Stimulated activated CD8-positive, alpha-beta memory T cell treated with anti-CD3 and anti-CD28 coated beads, Interleukin-4, amount 100 ng/mL, for 24 hours (primary cell): ENCODE measurements at places on chromosomes 2 and 18.

DNA sequence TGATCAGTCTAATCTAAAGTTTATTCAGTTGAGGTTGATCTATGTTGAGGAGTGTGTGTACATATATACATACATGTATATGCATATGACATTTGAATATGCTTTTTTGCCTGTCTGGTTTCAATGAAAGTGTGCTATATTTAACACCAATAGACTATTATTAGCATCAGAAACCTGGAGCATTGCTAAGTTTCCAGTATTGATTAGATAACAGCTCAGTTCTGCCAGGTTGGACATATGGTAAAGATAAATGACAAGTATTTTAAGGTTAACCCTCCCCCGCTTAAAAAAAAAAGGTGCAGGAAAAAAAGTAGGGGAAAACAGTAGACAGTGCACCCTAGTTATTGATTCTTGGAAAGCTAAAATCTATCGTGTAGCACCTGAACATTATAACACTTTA lies 19.4 kb downstream of the CREB1 start:
- no peak for DNase-seq

DNA sequence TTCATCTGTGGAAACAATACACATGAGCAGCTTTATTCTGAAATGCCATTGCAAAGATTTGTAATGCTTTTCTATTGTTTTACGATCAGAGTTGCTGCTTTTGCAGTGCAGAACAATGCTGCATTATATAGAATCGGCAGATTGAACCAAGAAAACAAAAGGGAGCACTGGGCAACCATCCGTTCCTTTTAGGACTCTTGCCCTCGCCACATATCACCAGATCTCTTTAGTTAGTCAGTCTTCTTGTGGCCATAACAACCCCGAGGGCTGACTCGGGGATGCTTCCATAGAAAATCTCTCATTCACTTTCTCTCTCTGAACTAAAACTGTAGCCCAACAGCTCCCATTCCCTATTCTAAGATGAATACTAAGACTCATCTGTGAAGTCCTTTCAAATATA lies 340.4 kb downstream of the NRXN1 start:
- DNase-seq: no peak

DNA sequence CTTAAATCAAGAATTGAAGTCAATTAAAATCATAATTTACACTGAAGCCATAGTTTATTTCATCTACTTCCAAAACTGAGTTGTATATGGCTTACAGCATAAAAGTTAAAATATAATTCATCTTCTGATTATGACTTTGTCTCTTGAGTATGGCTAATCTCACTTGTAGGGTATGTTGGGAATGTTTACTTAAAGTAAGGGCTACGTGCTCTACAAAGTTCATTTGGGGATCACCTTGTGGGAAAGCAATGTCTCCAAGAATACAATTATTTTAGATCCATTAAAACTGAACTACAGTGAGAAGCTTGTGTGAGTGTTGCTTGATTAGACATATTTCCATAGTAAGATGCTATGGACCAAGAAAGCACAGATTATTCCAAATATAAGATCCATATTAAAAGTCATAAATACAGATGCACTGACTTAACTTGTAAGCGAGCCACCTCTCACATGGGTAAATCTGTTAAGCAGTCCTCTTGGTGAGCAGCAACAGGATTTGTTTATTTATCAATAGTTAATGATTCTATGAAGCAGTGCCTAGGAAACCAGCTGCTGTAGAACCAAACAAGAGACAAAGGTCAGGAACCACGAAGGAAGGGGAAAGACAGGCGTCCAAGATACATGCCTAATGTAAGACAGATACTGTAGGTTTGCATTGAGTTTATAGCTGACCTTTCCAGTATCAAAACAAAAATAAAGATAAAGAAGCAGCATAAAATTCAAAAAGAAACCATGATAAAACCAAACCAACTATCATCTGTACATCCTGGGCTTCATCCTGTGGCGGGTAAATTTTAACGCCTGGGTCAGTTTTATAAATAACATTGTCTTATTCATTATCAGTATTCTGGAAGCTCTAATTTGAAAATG lies 24.8 kb downstream of the DSG4 start:
- DNase-seq: no peak

DNA sequence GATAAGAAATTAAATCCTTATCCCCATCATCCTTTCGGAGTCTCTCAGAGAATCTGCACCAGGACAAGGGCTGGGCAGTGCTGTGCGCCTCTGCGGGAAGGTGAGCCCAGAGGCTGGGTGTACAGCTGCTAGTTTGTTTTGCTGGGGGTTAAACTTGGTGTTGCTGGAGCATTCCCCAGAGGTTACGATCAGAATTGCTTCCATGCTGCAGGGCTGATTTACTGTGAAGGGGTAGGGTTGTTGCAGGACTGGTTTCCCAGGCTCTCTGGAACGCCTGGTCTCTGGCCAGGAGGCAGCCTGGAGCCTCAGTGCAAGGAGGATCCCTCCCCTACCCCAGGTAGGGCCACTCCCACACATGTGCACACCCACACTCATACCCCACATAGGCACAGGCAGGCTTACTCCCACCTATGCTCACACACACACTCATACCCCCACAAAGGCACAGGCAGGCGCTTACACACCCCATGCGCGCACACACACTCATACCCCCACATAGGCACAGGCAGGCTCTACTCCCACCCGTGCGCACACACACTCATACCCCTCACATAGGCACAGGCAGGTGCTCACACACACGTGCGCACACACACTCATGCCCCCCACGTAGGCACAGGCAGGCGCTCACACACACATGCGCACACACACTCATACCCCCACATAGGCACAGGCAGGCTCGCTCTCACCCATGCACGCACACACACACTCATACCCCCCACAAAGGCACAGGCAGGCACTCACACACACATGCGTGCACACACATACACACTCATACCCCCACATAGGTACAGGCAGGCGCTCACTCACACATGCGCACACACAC lies 11.3 kb downstream of the CNNM4 start:
- no peak for DNase-seq

DNA sequence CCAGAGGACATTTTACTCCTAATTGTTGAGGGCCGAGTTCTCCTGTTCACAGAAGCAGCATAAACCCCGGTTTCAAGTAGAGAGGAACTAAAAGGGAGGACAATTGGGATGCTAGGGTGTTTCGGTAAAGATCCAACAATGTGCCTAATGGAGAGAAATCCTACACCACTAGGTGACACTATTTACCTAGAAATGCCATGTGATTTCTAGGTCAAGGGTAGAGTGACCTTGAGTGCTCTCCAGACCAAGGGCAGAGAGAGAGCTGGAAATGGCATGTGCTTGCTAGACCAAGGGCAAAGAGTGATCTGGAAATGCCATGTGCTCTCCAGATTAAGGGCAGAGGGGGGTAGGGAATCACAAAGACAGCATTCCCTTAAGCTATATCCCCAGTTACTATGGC lies 472.0 kb downstream of the DCDC2C start:
- DNase-seq: no peak

DNA sequence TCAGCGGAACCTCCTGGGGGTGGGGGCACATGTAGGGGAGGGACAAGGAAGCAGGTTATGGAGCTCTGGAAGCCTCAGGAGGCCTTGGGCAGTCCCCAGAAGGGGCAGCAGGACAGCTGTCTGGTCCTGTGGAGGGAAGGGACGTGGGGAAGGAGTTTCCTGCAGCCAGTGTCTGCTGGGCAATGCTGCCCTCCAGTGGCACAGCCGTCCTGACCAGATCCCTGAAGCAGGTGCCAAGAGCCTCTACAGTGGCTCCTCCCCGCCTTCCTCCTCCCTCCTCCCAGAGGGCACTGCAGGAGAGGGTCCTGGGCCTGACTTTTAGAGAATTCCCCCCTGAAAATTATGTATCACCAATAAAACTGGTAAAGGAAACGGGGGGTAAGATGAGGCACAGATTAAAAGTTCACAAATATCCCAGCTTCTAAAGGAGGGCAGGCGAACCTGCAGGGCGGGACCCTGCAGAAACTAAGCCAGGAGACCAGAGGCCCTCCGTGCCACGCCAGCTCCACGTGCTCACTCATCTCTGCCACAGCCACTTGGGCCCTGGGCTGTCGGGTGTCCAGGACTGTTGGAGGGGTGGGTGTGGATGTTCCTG lies 258.5 kb downstream of the TWIST2 start:
- no peak for DNase-seq

DNA sequence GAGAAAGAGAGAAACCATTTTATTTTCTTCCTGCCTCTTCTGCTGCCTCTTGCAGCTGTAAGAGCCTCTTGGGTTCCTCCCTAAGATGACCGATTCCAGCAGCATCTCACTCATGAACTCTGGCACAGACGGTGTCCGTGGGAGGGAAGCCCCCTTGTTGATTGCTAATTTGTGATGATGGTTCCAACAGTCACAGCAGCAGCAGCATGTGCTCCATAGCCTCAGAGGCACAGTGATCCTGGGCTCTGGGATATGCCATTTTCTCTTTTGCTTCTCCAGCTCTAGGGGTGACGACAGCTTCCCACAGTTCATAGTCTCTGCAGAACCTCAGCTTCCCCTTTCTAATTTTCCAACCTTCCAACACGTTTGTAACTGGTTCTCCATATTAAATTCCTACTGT lies 324.2 kb upstream of the HS6ST1 start:
- DNase-seq: no peak

DNA sequence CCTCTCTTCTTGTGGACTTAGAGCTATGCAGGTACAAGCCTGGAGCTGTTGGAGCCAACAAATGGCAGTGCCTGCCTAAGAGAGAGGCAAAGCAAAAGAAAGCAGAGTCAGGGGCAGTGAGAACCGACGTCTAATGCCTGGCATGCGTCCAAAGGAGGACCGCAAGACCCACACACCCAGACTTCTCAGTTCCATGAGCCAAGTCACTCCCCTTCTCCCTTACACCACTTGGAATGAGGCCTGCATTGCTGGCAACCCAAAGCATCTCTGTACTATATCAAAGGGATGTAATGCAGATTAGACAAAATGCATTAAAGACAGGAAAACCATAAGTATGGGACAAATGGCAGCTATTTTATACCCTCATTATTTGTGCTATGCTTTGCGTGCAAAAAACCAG lies 49.9 kb upstream of the RNU4ATAC start:
- DNase-seq: no peak

DNA sequence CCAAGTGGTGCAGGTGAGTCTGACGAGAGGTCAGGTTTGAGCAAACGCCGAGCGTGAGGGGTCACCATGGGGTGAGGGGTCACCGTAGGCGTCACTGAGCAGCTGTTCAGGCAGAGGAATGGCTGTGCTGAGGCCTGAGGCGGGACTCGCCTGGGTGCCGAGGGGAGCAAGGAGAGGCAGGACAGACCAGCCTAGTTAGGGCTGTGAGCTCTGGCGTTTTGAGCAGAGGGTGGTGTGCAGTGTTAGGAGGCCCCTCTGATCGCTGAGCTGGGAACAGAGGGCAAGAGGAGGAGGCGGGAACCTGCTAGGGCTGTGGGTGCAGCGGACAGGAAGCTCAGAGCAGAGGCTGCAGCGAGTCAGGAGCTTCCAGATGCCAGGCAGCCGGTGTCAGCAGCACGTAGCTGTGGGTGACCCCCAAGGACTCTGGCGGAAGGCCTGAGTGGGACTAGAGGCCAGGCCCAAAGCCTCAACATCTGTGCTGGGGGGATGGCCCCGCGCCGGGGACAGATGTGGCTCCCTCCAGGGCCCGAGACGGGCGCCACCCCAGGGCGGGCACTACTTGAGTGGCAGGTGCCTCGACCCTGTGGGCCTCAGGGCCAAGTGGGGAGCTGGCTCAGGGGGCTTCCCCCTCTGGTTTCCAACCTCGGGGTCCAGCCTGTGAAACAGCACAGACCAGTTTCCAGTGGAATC lies 55.7 kb downstream of the KCNG2 start:
- no peak for DNase-seq

DNA sequence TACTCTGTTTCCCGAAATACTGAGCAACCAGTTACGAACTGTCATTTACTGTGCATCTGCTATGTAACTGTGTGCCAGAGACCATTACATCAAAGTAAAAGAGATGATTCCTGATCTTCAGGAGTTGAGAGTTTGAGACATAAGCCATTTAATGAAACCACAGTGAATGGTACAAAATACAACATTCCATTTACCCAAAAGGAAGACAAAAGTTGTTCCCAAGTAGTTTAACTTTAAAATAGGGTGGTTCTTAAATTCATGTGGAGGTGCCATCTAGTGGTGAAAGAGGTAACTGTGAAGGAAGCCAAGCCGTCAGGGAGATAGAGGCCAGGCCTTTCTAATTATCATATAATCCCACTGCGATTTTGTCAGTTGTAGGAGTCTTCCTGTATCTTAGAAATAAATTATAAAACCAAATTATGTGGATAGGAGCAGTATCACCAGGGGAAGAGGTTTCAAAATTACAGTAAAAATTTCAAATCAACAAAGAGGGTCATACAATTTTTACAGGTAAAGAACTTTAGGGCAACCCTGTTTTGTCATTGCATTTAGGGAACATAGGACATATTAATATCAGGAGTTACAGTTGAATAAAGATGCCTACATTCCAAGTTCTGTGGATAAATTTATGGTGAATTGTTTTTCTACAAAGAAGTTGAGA lies 67.7 kb downstream of the EPAS1 start:
- DNase-seq: no peak

DNA sequence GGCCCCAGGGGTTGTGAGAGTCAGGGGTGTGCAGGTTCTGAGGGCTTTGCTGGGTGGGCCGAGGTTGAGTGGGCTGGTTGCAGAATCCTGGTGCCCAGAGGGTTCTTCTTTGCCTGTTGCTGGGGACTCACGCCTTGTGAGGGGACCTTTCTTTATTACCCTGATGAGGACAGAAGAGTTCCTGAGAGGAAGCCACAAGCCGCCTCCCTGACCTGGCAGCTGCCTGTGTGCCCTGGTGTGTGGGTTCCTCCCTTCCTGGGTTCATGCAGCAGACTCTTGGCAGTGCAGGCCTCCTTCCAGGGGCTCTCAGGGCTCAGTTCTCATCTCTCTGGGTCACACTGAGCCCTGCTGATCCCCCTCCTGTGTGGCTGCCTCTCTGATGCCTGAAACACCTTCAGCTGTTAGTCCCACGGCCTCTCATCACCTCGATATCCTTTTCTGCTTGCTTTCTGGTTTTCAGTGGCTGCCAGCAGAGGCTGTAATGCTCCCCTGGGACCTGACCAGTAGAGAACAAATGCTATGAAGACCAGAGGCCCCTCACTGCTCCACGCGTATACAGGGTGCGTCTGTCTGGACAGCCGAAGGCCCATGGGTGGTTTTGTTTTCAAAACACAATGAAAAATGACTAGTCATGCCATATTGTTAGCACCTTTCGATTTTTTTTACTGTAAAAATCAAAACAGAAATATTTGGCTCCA lies 191.3 kb downstream of the AGAP1 start:
- no peak for DNase-seq

GRCh38 chr2:116142644-116143227 lies 1671.8 kb upstream of the DDX18 start:
- no peak for DNase-seq

DNA sequence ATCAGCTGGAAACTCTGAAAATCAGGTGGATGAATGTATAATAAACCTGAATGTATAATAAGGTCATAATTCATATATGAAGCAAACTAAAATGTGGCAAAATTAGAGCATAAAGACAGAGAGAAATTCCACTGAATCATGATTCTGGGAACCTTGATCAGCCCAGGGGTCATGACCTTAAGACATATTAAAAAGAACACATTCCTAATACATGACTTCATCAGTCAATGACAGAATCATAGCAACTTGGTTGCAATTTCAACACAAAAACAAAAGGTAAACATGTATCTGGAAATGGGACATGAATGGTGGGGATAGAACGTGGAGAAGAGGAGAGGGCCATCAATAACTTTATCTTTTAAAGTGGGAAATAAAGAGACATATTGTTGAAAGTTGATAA lies 17.6 kb downstream of the AFF3 start:
- no peak for DNase-seq
